ENCODE measurements at places on chromosomes 5 and 9. TPM values are rescaled to one million over a fixed set of nuclear protein-coding genes. Genes with fewer than 3 reads are reported as not detected.
A peak's percentile ranks its signal among the peaks of the same experiment; 100 is the strongest.

DNA sequence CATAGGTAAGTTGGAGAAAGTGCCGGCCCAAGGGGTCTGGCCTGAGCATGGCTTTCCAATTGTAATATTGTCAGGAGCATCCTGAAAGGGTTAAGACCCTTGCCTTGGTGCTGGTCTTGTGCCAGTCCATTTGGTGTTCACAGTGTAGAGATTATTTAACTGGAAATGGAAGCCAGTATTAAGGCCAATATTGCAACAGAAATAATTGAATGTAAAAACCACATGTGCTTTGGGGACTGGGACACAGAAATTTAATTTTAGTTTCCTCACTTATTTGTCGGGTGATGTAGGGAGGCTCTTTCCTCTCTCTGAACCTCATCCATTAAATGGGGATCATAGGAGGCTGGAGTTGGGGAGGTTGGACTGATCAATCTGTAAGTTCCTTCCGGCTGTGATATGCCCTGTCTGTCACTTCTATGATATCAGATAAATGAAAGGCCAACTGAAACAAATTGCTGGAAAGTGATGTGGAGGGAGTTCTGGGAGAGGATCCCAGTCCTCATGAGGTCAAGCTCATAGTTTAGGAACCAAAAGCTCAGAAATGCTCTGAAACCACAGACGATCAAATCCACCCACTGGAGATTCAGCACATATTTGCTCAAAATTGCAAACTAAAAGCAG lies 54.8 kb upstream of the COL15A1 start:
- peak; percentile 24 for DNase-seq

DNA sequence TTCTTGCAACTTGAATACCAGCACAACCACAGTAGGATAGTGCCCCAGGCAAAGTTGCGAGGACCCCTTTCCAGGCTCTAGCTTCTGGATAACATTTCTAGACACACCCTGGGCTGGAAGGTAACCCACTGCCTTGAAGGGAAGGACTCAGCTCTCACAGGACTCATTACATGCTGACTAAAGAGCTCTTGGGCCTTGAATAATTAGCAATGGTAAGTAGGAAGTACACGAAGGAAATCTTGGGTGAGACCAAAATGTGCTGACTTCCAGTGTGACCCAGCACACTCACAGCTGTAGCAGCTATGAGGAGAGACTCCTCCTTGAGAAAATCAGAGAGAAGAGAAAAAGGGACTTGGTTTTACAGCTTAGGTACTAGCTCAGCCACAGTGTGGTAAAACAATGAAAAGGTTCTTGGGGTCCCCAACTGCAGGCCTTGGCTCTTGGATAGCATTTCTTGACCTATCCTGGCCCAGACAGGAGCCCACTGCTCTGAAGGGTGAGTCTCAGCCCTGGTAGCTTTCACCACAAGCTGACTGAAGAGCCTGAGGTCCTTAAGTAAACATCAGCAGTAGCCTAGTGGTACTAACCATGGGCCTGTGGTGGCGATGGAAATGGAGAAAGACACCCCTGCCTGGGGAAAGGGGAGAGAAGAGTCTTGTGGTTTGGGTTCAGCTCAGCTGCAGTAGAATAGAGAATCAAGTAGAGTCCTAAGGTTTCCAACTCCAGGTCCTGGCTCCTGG lies 621.7 kb downstream of the SEMA5A start:
- no peak for DNase-seq

- DNase-seq, result no peak
Measured at GRCh38 chr5:169964246-169964645, 16.0 kb downstream of the INSYN2B start.

GRCh38 chr9:27125030-27125429 lies 16.0 kb downstream of the TEK start:
- DNase-seq, result peak; percentile 72

DNA sequence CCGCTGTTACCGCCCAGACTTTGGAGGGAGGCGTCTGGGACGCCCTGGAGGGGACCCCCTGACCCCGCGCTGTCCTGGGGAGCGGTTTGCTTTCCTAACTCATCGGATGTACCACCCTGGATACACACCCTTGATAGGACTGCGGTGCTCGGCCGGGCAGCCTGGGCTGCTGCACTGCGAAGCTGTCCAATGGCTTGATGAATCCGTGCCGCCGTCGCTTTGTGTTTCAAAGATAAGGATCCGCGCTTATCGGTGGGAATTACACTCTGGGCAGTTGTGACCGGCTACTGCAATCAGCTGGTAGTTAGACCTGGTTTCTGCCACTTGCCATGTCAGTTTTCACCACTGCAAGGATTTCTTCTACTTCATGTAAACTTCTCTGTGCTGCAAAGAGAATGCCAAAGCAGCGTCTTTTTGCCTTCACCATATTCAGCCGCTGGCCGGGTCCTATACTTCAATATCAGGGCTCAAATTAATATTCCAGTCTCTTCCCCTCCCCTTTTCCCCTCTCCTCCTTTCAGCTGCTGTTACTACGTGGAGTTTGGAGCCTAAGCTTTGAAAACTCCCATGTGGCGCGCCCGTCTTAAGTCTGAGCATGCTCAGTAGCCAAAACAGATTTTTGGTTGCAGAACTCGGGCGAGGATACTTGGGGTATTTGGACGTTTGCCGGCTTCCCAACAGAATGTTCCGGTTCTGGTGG lies 727 bp downstream of the SMAD5 start:
- peak; percentile 81 for DNase-seq

DNA sequence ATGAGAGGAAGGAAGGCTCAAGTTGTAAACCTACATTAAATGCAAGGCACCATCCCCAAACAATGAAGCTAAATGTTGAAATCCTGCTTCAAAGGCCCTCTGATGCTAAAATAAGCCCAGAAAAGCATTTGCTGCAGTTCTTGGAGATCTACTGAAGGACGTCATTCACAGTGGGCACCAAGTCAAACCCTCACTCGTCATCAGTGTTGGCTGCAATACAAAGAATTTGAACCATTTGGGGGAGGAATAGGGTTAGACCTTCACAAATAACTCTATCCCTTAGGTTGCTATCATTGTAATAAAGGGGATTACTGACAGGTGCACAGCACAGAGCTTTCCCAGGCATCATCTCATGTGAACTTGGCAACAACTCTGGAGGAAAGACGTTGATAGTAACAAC lies 9.3 kb upstream of the MEGF9 start:
- DNase-seq, result no peak

DNA sequence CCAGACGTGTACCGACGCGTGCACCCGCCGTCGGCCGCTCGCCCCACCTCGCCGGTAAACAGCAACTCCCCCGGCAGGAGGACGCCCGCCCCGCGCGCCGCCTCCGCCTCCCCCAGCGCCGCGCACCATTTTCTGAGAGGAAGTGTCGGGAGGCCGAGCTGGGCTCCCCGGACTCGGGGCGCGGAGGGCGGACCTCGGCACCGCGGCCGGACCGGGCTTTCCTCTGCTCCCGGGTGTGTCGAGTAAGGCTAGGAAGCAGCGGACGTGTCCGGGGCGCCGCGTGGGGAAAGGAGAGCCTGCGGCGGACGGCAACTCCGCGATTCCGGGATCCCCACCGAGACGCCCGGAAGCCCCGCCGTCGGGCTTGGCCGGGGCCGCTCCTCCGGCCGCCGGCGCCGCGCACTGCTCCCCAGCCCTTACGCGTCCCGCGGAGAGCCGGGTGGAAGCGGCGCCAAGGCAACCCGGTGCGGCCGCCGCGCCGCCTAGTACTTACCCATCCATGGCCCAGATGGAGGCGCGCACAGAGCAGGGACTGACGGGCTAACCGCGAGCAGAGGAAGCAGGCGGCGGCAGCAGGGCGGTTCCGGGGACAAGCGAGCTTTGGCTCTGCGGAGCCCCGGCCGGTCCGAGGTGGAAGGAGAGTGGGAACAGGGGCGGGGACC lies at the start of gene PTBP3:
Gene PTBP3 (minus strand): TSS at position 643 of the 662 bp plus-strand sequence. CDS start 35,754 bp downstream, outside the sequence.
- peak; percentile 82 for DNase-seq

GRCh38 chr5:180431932-180432331 lies 62.2 kb upstream of the CNOT6 start:
- no peak for DNase-seq

- DNase-seq, result peak; percentile 98
Measured at GRCh38 chr5:149320791-149321330, 24.4 kb upstream of the GRPEL2 start.

DNA sequence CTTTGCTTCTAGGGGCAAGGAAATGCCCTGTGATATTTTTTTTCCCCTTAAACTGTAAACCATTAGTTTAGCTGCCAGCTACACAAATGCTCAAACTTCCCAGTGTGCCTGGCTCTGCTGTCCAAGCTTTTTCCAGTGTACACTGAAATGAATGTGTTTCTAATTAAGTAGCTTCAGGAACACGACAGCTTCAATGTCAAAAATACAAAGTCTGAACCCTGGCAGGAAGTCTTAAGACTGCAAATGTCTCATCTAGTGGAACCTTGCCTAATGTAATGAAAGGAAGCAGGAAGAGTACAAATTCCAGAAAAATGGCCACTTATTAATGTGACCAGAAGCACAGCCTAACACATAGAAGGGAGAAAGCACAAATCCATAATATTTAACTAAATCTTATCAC lies 255.2 kb downstream of the CRB2 start:
- no peak for DNase-seq

- no peak for DNase-seq
Measured at GRCh38 chr5:122390154-122390553, 78.1 kb downstream of the SNCAIP start.

DNA sequence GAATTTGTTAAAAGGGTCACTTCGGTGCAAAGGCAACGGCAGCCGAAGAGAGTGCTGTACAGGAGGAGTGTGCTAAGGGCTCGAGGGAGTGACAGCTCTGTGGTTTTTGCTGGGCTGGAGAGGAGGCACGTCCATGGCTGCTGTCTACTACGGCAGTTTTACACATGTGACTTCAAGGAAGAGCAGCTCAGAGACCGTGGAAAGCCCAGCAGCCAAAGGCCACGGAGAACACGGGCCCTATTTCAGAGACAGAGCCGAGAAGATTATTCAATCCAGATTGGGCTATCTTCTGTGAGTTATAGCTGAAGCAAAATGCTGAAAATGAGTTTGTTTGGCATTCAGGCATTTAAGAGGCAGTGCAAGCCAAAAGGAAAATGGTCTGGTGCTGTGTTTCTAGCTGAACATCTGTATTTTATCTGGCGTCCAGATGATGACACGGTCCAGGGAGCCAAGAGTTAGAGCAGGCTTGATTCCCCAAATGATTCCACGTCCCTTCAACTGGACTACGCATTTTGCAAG lies 96.4 kb downstream of the RFK start:
- peak; percentile 20 for DNase-seq

GRCh38 chr5:134649163-134649835 lies 714 bp downstream of the SEC24A start:
- peak; percentile 69 for DNase-seq

- no peak for DNase-seq
Measured at GRCh38 chr9:130833031-130833990, 1.7 kb upstream of the ABL1 start.

DNA sequence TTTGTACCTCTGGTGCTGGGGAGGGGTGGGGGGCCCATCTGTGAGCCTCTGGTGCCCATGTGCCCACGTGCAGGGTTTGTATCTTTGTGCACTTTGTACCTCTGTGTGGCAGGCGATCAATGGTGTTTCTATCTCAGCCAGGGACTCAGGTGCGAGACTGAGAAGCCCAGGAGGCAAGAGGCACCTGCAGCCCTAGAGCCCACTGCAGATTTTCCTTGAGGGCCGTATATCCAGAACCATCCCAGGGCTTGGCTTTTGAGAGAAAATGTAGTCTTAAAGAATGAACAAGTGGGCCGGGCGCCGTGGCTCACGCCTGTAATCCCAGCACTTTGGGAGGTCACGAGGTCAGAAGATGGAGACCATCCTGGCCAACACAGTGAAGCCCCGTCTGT lies 52.2 kb upstream of the KCNMB1 start:
- DNase-seq, result no peak

The MTRR gene
- total RNA-seq, result 42.9 TPM

The PCDHGA6 gene
- 2.8 TPM for total RNA-seq

The SLC1A1 gene
- 1.1 TPM for total RNA-seq

The CDH12 gene
- 12.6 TPM for total RNA-seq

The LHX3 gene
- total RNA-seq, result not detected

Measured in adrenal gland (tissue), 19 donors.